ENCODE measurements at places on chromosomes 6 and 20. TPM values are rescaled to one million over a fixed set of nuclear protein-coding genes. Genes with fewer than 3 reads are reported as not detected.

GRCh38 chr20:36866681-36867495 lies 9.1 kb upstream of the TLDC2 start:
- H3K36me3 ChIP-seq: no peaks in the 10 kb centered on the region
- DNase-seq: peak; percentile 79
- no peaks in the 10 kb centered on the region for H3K27me3 ChIP-seq
- H3K27ac ChIP-seq: peak overlapping the region; percentile 49
- H3K4me1 ChIP-seq: peaks cover 13% of the 10 kb centered on the region

DNA sequence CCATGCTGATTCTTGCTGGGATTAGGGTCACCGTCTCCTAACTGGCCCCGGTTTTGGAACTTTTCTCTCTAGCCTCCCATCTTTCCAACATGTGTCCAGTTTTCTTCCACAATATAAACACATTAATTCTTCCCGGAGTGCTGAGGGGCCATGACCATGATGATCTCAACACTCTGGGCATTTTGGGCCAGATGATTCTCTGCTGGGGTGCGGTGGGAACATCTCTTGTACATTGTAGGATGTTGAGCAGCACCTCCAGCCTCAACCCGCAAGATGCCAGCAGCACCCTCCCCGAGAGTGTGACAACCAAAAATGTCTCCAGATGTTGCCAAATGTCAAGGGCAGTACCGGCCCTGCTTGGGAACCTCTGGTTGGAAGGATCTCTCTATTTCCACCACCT lies 164.8 kb downstream of the TFAP2C start:
- H3K4me3 ChIP-seq: no peak overlapping the region
- DNase-seq: no peak
- no peak overlapping the region for H3K27ac ChIP-seq
- no peaks in the 10 kb centered on the region for H3K36me3 ChIP-seq
- H3K27me3 ChIP-seq: no peaks in the 10 kb centered on the region
- H3K4me1 ChIP-seq: no peaks in the 10 kb centered on the region

DNA sequence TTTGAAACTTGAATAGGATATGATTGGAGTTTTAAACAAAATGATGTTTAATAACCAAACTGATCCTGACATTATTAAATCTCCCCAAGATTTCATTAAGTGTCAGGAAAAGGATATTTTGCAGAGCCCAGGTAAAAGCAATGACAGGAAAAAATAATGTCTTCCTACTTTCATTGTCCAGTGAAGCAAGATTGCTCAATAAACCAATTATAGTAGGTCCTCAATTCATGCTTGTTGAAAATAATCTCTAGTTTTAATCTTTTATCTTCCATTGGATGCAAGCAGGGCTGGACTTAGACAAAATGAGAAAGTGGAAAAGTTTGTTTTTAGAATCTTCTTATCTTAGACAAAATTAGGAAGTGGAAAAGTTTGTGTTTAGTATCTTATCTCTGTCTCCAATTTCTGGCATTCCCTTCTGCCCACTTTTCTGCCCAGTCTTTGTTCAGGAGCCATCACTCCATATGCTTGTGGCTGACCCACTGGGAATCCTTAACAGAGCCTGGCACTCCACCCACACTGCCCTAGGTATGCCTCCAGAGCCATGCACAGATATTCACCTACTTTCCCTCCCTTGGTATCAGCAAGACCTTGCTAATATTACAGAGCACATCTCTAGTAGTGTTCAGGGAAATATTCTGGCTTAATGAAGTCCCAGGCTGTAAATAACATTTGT lies 57.0 kb upstream of the CARMIL1 start:
- H3K4me1 ChIP-seq: peaks cover 48% of the 10 kb centered on the region
- no peaks in the 10 kb centered on the region for H3K36me3 ChIP-seq
- DNase-seq: no peak
- H3K4me3 ChIP-seq: no peak overlapping the region
- H3K27ac ChIP-seq: peak overlapping the region; percentile 40
- H3K27me3 ChIP-seq: no peaks in the 10 kb centered on the region

- H3K36me3 ChIP-seq: no peaks in the 10 kb centered on the region
- no peaks in the 10 kb centered on the region for H3K4me1 ChIP-seq
- H3K4me3 ChIP-seq: no peak overlapping the region
- no peak overlapping the region for H3K27ac ChIP-seq
Observed at GRCh38 chr20:51363378-51363777, 179.1 kb downstream of the NFATC2 start.

DNA sequence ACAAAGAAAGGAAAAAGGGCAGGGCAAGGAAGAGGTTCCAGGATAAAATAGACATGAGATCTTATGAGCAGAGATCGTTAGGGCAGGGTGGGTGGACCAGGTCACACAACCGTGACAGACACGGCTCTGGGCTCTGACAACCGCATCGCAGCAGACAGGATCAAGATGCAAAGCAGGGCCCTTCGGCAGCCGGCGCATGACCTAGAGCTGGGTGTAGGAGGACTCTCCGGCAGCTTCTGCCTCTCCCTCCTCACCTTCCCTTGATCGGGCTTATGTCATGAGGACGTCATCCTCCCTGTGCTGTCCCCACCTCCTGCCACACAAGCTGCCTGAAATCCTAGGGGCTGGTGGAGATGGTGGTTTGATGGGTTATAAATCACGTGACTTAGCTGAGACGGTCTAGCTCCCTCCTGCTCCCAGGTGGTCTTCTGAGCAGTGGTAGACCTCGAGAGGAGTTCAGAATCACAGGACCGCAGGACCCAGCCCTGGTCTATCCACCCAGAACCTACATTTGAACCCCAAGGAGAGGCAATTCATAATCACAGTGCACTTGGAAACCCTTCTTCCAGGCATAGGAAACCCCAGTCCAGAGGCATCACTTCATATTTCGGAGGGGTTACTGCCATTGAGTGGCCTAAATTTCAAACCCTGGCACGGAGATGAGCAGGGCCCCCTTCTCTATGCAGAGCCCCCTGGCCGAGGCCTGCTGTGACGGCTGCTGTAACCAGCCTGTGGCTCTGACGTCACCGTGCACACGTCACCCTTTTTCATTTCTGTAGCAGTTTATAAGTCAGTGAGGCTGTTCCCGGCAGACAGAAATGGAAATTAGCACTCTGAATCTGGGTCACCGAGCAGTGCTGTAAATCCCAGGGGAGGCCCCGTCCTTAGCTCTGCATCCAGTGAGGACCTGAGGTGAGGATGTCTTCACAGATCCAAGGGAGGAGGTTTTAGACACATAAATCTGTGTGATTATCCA lies 8.7 kb upstream of the CCR6 start:
- no peaks in the 10 kb centered on the region for H3K36me3 ChIP-seq
- DNase-seq: peak; percentile 17
- no peak overlapping the region for H3K27ac ChIP-seq
- no peaks in the 10 kb centered on the region for H3K27me3 ChIP-seq
- H3K4me1 ChIP-seq: no peaks in the 10 kb centered on the region

GRCh38 chr20:37869334-37869861 lies 33.5 kb upstream of the VSTM2L start:
- no peaks in the 10 kb centered on the region for H3K4me1 ChIP-seq
- no peaks in the 10 kb centered on the region for H3K27me3 ChIP-seq
- H3K4me3 ChIP-seq: no peak overlapping the region
- H3K36me3 ChIP-seq: no peaks in the 10 kb centered on the region
- no peak for DNase-seq
- H3K27ac ChIP-seq: no peak overlapping the region

DNA sequence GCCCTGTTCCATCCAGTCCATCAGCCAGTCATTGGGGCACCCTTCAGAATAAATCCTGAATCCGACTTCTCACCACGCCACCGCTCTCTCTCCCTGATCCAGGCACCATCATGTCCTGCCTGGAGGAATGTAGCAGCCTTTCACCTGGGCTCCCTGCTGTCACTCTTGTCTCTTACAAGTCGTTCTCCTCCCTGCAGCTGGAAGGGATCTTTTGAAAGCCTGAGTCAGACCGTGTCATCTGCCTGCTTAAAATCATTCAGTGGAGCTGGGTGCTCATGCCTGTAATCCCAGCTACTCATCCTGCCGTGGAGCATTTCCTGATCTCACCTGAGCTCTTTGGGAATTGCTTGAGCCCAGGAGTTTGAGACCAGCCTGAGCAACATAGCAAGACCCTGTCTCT lies 19.2 kb upstream of the KCNG1 start:
- H3K4me1 ChIP-seq: no peaks in the 10 kb centered on the region
- no peak for DNase-seq
- H3K4me3 ChIP-seq: no peak overlapping the region
- no peaks in the 10 kb centered on the region for H3K36me3 ChIP-seq
- H3K27ac ChIP-seq: no peak overlapping the region

Gene SNAI1
- total RNA-seq: 2.2 TPM

Gene GCM1
- not detected for total RNA-seq

Gene NQO2
- total RNA-seq: 133 TPM

Gene KIF25
- not detected for total RNA-seq

All from adrenal gland (tissue), 19 donors.